ENCODE measurements at places on chromosomes 1 and 21.

DNA sequence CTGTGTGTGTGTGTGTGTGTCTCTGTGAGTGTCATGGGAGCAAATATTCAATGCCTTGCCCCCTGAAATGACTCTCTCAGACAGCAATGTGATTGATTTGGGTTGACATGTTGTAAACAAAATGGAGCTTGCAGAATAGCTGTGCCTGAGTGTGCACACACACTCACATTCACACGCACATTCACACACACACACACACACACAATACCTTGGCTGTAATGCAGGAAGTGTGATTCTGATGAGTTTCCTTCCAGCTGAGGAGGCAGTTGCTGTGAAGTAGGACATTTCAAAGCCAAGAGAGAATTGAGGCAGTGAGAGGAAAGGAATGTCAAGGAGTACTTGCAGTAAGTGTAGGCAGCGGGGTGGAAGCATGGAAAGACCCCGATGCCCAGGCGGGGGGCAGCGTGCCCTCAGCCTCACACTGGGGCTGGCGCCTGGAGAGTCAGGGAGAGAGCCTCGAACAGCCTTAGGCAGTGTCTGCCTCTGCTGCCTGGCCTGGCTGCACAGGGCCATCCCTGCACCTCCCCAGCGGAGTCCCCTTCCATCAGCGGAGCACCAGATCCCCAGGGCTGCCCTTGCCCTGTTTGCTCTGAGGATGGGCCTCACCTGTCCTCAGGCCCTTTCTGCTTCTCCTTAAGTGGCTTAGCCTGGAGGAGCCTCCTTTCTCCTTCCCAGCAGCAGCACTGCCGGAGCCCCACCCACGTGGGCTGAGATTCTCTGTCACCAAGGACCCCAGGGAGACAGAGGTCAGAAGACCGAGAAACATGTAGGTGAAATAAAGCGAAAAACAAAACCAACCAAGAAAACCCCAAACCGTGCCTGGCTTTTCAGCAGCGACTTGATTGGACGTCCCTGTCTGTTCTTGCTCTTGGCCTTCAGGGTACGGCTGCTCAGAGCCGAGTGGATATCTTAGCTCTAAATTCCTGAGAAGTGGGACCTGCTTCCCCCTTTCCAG, 9.2 kb downstream of the VASH2 start:
- DNase-seq, result no peak

DNA sequence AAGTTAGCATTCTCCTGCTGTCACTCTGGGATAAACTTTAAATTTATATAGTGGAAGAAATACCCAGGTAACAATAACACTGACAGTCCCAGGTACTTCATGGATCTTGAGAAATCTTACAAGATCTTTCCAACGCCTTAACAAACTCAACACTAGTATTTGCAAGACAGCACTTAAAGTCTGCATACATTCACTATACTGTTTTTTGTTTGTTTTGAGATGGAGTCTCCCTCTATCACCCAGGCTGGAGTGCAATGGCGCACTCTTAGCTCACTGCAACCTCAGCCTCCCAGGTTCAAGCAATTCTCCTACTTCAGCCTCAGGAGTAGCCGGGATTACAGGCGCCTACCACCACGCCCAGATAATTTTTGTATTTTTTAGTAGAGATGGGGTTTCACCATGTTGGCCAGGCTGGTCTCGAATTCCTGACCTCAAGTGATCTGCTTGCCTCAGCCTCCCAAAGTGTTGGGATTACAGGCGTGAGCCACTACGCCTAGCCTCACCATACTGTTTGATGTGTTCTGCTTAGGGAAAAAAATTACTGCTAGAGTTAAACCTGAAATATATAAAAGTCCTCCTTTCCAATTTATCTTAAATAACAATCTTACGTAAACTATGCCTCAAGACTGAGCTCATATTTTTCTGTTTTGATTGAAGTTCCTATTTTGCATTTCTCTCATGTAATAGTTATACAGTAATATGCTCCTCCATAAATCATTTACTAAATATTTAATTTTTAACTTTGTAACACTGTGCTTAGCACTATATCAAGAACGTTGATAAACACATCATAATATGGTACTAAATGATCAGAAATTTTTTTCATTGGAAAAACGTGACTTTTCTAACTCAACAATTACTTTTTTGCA, 17.5 kb downstream of the EYA3 start:
- DNase-seq, result no peak

DNA sequence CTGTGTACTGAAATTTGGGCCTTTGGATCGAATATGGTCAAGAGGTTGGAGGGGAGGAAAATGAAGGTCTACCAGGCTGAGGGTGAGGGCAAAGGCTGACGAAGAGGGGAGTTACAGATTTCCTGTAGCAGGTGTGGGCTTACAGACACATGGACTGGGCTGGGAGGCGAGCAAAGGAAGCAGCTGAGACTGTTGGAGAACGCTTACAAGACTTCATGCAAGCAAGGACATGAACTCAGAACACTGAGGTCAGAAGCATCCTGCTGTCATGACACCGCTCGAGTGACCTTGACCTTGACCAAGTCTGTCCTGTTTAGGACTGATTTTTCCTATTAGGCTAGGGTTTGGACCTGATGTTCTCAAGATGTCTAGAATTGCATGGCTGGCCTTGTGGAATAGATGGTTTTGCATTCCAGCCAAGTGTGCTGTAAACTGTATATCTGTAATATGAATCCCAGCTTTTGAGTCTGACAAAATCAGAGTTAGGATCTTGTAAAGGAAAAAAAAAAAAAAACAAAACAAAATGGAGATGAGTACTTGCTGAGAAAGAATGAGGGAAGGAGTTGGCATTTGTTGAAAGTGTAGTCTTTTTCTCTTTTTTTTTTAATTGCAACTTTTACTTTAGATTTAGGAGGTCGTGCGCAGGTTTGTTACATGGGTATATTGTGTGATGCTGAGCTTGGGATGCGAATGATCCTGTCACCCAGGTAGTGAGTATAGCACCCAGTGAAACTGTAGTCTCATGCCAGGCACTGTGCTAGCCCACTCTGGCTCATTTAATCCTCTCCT, 5.8 kb downstream of the ELF3 start:
- no peak for DNase-seq

DNA sequence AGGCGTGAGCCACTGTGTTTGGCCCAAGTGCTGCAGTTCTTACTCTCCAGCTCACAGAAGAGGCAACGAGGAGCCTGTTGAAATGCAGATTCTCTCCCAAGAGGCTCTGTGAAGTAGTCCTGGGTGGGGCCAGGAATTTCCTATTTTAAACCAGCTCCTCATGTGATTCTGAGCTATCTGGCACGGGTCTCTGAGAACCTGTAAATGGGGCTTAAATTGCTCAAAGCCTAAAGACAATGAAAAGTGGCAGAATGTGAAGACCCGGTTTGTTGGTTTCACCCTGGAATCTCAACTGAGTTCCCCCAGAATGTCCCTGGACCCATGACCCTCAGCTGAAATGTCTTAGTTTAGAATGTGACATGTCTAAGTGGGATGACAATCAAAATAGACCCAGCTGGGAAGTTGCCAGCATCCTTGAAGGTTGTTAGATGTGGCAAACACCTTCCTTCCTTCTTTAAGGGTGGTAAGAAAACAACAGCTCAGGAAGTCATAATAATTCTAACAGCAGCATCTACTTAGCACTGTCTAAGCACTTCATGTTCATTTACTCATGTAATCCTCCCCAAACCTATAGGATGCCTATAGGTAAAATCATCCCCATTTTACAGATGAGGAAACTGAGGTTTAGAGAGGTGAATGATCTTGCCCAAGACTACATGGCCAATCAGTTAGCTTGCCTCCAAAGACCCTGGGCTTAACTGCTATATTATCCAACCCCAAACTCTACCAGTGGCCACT, 20.9 kb upstream of the ATP5PO start:
- no peak for DNase-seq

DNA sequence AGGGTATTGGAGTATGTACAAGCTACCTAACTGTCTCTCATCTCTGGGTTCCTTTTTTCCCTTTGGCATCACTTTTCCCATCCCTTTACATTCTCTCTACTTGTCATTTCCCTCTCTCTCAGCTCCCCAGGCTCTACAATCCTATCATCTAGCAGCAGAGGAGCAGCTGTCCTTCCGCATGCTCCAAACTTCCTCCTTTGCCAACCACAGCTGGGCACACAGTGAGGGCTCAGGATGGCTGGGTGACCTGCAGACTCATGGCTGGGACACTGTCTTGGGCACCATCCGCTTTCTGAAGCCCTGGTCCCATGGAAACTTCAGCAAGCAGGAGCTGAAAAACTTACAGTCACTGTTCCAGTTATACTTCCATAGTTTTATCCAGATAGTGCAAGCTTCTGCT, 561 bp downstream of the CD1E start:
- DNase-seq, result no peak

DNA sequence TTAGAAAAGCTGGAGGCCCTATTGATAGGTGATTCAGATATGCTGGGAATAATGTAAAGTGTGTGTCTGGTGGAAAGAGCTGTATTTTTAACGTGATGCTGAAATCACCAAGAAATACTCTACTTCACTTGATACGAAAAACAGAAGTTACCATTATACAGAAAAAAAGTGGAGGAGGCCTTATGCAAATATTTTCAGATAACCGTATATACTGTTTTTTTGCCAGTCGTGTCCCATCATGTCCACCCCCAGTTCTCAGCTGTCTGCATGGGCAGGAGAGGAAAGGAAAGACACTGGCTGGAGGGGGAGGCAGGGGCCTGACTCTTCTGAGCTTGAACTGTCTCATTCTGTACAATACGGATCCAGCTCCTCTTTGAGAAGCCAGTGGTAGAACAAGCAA, 51.1 kb downstream of the KCNJ6 start:
- DNase-seq, result no peak

- peak; percentile 88 for DNase-seq
Measured at GRCh38 chr21:41121785-41122415, 46.1 kb upstream of the BACE2 start.

DNA sequence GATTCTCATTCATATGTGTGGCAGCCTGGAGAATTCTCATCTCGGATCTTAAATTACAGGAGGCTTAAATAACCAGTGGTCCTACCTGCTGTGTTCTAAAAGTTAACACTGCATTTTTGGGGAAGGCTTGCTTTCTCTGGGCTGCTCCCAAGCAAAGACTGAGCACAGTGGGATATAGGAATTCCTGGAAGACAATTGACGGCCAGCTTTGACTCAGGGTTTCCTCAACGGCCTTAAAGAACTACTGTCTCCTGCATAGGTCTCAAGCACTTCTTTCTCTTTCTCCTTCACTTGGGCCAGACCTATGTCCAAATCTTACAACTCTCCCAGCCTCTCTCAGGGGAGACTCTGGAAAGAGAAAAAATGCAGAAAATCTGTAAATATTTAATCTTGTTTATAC, 1.0 kb upstream of the KRTAP13-3 start:
- no peak for DNase-seq

- no peak for DNase-seq
Measured at GRCh38 chr1:42144711-42145388, 8.4 kb upstream of the GUCA2B start.

DNA sequence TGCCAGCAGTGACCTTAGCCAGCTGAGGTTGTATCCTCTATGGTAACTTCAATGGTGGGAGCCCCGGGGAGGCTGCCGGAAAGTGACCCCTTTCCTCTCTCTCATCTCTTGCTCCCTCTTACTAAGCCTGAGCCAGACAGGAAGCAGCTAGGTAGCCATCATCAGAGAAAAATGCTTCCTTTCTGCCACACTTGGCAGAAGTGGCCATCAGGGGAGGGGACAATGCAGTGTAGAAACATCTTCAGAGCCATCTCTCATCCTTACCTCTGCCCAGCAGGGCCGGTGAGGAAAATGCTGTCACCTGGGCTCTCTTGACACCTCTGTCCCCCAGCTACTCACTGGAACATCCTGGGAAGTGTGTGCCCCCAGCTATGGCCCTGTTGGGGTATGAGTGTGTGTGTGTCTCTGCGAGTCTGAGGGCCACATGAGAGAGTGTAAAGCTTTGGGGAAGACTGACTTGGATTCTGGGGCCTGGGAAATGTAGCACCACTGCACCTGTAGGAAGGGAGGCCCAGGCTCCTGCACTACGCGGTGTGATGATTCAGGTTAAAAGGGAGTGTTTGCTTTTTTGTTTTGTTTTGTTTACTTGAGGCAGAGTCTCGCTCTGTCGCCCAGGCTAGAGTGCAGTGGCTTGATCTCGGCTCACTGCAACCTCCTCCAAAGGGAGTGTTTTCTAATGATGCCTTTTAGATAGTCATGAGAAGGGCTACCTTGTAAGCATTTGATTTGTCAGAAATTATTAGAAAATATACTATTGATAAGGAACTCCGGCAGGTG, 48.7 kb upstream of the CNTN2 start:
- DNase-seq, result no peak

DNA sequence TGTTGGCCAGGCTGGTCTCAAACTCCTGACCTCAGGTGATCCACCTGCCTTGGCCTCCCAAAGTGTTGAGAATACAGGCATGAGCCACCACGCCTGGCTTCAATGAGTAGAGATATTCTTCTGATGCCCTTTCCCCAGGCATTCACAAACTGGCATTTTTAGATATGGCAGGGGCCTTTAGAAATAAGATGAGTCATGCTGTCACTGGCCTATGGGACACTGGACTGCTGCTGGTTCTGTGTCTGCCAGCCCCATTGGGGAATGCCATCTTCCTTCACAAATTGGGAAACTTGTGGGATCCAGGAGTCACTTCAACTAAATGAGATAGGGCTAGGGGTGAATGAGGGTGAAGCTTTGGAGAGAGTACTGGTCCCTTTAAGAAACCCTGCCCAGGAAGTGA, 16.0 kb downstream of the KLHDC8A start:
- DNase-seq, result no peak

GRCh38 chr21:29242201-29242600, 56.5 kb upstream of the BACH1 start:
- DNase-seq, result no peak

GRCh38 chr1:179327679-179328078, 34.1 kb downstream of the SOAT1 start:
- DNase-seq, result no peak

DNA sequence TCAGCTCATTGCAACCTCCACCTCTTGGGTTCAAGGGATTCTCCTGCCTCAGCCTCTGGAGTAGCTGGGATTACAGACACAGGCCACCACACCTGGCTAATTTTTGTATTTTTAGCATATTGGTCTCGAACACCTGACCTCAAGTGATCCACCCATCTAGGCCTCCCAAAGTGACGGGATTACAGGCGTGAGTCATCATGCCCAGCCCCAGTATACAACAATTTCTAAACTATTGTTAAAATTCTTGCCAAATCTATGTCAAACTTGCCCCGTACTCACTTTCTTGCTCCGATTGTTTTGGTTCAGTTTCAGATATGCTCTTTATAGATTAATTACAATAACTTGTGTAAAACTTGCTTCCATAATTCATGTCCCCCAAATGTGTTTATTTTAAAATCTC, 4.1 kb downstream of the RGS18 start:
- DNase-seq, result no peak

- no peak for DNase-seq
Measured at GRCh38 chr1:89600451-89601224, 32.3 kb upstream of the LRRC8C start.

GRCh38 chr1:1782399-1783221, 4.3 kb upstream of the NADK start:
- no peak for DNase-seq

- no peak for DNase-seq
Measured at GRCh38 chr21:28900481-28900880, 92.2 kb downstream of the LTN1 start.
